ENCODE measurements at places on chromosomes 6 and 20. TPM values are rescaled to one million over a fixed set of nuclear protein-coding genes. Genes with fewer than 3 reads are reported as not detected.
A peak's percentile ranks its signal among the peaks of the same experiment; 100 is the strongest.

DNA sequence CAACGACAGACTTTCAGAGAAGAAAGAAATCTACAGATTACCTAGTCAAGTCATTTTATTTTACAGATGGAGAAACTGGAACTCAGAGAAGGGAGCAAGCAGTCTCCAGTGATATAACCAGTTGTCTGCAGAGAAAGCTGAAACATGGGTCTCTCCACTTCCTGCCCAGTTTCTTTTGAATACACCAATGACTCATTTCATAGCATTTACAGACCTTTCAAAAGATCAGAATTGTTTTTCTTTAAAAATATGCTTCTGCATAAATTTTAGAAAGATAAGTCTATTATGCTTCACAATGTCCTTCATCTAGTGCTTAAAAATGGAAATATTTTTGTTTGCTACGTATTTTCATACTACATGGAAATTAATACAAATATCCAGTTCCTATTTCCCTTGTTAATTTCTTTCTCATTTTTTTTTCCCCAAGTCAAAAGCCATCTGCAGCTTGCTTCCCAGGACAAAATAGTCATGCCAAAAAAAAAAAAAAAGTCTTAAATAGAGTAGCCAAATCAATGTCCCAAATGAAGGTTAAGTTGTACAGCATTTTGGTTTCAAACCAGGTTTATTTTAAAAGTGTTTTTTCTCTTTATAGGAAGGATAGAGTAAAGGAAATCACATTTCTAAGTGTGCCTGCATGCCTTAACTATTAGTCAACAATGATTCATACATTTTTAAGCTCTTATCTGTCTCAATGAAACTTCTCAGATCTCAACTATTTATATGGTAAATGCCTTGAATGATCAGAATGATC, 36.9 kb downstream of the ARHGAP18 start:
- no peak for DNase-seq

EEF1A2 gene
- 1.3 TPM for total RNA-seq

CST4 gene
- not detected for total RNA-seq

- DNase-seq: no peak
Observed at GRCh38 chr20:19090332-19090731, 122.1 kb upstream of the SLC24A3 start.

- DNase-seq: peak; percentile 75
Observed at GRCh38 chr6:33746036-33746600, 587 bp downstream of the IP6K3 start.

DNA sequence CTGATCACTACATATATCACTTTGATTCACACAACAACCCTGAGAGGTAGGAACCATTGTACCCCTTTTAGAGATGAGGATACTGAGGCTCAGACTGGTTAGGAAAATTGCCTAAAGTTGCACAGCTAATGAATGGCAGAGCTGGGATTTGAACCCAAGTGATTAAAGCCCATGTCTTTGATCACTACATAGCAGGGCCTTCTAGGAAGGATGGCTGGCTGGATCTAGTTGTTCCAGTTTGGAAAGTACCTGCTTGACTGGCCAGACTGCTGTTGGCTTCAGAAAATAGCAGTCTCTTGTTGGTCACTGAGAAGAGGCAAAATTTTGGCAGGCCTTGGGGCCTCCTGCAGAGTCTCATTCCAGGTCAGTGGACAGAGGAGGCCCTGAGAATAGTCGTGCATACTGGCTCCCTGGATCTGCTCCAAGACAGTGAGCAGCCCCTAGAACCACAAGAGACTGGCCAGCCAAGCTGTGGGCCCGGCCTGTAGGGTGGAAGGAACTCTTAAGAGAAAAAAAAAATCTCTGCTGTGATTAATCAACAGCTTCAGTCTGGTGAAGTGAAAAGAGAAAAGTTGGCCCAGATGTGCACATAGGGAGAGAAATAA, 17.5 kb downstream of the PPARD start:
- DNase-seq: peak; percentile 49
